Bronchial smooth muscle cell (primary cell): ENCODE measurements at places on chromosomes 5 and 9. TPM values are rescaled to one million over a fixed set of nuclear protein-coding genes. Genes with fewer than 3 reads are reported as not detected.

Gene PCDHGB6
- 3.0 and 3.7 TPM in 2 replicates for total RNA-seq

Gene EIF4E1B
- total RNA-seq, result 0.26 TPM in 1 of 2 replicates, not detected in the other

Gene MARCHF3
- total RNA-seq, result 5.0 and 6.4 TPM in 2 replicates

Gene PLGRKT
- 9.0 and 11.5 TPM in 2 replicates for total RNA-seq

Gene PALM2AKAP2
- total RNA-seq, result 1.9 and 3.0 TPM in 2 replicates

Gene FOXD4L5
- 0.09 and 0.16 TPM in 2 replicates for total RNA-seq
